ENCODE measurements at places on chromosomes 12 and 14.

DNA sequence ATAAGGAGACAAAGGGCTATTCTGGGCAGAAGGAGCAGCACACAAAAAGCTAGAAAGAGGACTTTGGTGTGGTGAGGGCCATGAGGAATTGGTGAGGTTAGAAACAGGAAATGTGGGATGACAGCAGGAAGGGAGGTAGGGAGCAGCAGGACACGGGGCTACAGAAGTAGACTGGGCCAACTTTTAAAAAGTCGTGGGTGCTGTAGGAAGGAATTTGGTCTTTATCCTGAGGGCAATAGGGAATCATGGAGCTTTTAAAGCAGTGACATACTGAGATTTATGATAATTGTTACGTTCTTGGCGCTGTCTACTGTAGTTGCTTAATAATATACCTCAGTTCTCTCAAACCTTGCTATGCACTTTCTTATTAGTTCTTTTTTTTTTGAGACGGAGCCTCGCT lies 8.2 kb upstream of the CHURC1 start:
- no peak for DNase-seq

DNA sequence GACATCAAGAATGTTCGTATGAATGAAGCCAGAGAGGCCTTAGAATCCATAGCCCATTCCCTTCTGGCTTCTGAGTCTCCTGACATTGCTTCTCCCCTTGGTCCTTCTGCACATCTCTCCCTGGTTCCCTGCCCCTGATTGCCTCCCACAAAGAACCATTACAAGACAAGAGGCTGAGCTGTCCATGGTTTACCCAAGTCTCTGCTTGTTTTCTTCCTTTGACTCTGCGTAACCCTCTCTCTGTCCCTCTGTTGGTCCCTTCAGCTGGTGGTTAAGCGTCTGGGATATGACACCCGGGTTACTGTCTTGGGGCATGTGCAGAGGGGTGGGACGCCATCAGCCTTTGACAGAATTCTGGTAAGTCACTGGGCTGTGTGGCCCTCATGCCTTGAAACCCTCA lies 15.9 kb downstream of the PFKM start:
- no peak for DNase-seq

GRCh38 chr12:62785941-62786559 lies 148.9 kb downstream of the PPM1H start:
- DNase-seq, result peak; percentile 24

- no peak for DNase-seq
Measured at GRCh38 chr14:72894623-72895378, 900 bp upstream of the DPF3 start.

DNA sequence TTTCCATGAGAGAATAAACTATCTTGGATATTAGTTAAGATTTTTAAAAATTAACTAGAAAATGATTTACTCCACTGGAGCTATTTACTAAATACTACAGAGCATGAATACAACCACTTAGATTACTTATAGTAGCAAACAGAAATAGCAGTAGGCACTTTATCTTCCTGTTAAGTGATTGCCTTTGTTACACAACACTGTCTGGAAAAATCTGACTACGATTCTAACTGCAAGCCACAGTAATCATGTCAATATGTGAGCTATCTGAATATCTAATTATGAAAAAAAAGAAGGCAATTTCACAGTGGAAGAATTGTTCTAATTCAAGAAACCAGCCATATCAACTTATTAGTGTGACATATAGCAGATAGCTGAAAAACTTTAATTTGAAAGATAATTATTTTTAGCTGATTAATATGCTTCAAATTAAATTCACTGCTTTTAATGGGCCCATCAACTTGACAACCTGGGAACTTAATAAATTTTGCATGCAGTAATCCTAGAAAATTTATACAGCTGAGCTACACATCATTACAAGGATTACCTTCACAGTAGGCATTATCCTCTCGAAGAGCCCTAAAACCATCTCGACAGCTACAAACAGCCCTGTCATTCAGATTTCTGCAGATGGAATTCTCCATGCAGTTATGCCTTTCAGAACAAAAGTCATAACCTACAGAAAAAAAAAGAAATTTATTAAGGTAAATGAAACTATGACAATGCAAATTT lies 172.8 kb downstream of the NELL2 start:
- DNase-seq, result no peak

GRCh38 chr12:81360916-81361315 lies 283.0 kb downstream of the ACSS3 start:
- no peak for DNase-seq

DNA sequence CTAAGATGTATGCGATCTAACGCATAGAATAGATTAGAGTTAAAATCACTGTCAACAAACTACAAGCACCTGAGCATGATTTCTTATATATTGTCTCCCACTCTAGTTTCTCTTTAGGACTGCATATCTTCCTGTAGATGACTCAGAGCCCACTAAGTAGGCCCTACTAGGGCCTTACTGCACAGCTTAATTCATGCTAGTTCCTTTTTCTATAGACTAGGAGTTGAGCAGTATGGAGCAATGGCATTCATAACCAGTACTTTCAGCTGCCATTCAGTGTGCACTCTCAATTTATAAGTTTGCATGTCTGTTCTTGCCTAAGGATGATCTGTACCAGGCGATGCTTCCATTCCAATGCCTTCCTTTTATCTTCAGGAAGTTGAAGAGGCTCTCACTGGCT lies 103.5 kb downstream of the METTL25 start:
- DNase-seq, result no peak

All from CD4-positive, alpha-beta T cell treated with Interleukin-15 for 1 hour (primary cell).